Activated T-helper 9 cell treated with anti-CD3 and anti-CD28 coated beads, Interleukin-2, amount 50 U/mL, for 16 hours (primary cell): ENCODE measurements at places on chromosomes 7 and 10.

- no peak for DNase-seq
Observed at GRCh38 chr7:31874631-31875386, 187.8 kb downstream of the PPP1R17 start.

GRCh38 chr7:130417213-130417612 lies 23.6 kb downstream of the CEP41 start:
- DNase-seq = no peak

DNA sequence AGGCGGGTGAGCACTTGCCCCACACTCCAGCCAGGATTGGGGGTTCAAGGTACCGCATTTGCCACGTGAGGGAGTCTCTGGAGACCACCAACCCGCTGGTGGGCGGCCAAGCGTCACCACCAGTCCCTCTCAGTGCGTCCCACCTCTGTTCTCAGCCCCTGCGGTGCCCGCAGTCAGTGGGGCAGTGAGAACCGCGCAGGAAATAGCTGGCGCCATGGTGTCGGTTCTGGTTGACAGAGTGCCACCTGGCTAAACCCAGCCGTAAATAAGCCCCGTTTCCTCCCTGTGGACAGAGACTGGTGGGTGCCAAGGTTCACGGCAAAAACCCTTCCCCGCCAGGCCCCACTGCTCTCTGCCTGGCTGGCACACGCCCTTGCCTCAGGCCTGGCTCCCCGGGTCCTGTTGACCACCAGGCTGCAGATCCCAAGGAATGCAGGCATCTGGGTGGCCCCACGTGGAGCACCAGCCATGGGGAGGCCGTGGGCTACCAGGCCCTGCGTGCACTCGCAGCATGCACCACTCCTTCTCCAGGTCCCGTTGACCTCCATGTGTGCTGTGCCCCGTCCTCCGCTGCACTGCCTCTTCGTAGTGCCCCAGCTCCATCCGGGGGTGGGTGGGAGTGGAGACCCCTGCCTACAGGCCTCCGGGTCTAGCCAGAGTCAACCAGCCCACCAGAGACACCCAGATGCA lies 140.0 kb downstream of the LHPP start:
- no peak for DNase-seq

DNA sequence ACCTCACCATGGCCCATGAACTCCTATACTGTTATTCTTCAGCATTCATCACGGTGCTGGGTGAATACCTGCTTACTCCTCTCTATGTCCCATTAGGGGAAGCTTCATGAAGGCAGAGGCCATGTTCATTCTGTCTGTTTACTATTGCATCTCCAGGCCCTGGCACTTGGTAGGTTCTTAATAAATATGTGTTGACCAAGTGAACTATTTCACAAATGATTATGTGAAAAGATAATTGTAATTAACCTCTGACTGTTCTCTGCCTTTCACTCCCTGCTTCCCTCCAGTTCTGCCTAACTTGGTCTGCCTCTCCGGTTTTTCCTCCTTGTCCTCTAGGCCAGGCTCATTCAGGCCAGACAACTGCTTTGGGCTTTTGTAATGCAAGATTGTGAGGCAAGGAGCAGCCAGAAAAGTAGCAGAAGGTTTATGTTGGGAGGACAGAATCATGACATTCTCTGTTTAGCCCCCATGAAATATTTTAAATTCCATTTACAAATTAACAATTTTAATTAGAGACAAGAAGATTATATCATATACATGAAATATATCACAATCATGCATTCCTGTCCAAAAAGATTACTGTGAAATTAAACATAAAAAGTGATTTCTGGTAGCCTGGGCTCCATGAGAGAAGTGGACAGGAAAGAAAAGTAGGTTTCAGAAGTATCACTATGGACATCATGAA lies 42.1 kb upstream of the PLXNA4 start:
- DNase-seq = no peak

GRCh38 chr7:134632937-134633540 lies 13.6 kb upstream of the BPGM start:
- DNase-seq = no peak

- no peak for DNase-seq
Observed at GRCh38 chr7:22352887-22353286, 4.1 kb downstream of the RAPGEF5 start.

DNA sequence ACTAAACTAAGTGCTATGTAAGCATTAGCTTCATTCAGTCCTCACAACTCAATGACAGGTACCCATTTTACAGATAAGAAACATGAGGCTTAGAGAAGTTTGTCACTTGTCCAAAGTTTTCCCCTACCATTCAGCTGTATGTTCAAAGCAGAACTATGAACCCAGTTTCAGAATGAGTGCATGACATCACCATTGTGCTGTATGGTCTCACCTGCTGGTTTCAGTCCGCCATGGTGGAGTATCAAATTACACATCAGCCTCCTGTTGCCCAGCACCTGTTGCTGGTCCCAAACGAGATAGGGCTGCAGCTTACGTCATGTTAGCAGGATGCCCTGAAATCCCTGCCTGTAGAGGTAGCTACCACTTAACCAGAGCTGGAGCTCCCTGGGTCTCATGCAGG lies 95.0 kb downstream of the DYNC1I1 start:
- DNase-seq = no peak

- no peak for DNase-seq
Observed at GRCh38 chr7:131112431-131112830, 215.2 kb upstream of the MKLN1 start.

GRCh38 chr7:72540106-72540611 lies 128.0 kb upstream of the CALN1 start:
- no peak for DNase-seq

DNA sequence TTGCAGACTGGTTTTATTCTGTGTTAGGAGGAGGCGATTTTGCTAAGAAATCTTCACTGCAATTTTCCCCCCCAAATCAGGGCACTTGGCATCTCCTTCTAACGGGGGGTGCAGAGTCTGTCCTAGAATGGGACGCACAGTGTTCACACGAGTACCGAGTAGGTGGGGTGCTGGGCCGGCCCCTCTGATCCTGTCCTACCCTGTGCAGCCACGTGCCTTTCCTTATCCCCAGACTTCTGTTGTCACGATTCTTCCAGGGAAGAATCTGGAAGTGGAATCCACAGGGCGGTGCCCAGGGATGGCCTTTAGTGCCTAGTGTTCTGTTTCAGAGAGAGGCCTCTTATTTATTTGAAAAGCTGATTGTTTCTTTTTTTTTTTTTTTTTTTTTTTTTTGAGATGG lies 16.4 kb downstream of the CUX1 start:
- DNase-seq = no peak

GRCh38 chr7:12716134-12716681 lies 28.8 kb downstream of the ARL4A start:
- no peak for DNase-seq

DNA sequence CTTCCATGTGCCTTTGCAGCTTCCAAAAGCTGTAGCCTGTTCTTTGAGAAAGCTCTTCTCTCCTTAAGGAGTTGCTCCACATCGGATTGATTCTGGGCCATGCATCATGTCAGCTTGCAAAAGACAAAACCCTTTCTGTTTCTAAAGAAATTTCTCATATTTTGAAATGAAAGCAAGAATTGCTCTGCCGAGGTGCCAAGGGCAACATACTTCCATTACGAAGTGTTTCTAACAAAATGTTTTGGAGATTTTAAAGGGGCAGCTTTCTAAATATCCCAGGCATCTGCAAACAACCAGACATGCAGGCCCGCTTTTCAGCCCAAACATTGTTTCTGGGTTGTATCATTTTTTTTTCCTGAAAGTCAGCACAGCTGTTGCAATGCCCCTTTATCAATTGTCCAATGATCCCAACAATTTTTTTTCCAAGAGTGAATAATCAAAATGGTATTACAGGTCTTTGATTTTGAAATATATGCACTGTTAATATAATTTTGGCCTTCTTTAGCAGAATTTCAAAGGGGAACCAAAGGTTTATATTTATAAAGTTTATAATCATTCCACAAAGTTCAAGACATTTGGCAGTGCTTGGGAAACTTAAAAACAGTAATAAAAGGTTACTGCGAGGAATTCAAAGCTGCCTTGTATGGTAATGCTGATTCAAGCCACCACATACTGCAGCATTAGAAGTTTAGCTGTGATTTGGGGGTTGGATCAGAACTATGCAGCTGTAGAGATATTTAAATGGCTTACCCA lies 61.0 kb downstream of the TES start:
- no peak for DNase-seq

GRCh38 chr10:62076891-62077290 lies 175.4 kb downstream of the ARID5B start:
- no peak for DNase-seq

DNA sequence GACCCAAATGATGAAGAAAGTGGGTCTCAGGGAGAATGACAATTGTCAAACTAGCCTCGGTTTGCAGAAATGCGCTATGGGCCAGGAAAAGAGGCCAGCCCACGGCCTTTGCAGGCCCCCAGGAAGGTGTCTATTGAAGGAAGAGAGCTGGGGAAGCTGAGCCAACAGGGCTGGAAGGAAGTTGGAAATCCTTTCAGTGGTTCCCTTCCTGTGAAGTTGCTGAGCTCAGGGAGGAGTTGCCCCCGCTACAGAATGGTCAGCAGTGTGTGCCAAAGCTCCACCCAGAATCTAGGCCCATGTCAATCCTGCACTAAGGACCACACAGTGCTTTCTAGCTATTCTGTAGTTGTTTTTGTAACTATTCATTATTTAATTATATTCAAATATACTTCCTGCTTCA lies 91.6 kb upstream of the ANLN start:
- DNase-seq = no peak

DNA sequence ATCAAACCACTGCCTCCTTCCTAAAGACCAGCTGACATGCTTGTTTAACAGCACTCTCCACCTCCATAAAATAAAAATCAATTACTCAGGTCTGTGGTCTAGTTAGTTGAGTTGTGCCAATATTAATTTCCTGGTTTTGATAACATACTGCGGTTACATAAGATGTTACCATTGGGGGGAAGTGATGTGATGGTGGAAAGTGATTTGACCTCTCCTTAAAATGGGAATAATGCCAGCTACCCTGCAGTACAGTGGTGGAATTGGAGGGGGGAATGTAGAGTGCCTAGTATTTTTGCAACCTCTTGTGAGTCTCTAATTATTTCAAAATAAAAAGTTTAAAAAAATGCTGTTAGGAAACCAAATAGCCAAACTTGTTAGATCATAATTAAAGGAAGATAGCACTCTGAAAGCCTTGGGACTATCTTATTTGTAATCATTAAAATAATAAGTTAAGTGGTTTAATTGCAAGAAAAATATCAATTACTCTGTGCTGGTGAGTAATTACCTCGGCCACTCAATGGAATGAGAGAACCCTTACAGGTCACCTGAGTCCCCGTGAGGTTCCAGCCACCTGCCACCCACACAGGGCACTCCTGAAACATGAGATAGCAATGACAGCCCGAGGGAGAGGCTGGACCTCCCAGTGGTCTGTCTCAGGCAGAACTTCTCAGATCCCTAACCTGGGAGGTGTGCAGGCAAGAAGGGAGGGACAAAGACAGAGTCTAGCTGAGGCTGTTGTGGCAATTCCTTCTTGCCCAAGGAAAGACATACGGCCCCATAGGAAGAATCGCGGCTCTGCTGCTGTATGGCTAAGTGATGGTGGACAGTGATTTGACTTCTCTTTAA lies 94.1 kb downstream of the SH3PXD2A start:
- no peak for DNase-seq

DNA sequence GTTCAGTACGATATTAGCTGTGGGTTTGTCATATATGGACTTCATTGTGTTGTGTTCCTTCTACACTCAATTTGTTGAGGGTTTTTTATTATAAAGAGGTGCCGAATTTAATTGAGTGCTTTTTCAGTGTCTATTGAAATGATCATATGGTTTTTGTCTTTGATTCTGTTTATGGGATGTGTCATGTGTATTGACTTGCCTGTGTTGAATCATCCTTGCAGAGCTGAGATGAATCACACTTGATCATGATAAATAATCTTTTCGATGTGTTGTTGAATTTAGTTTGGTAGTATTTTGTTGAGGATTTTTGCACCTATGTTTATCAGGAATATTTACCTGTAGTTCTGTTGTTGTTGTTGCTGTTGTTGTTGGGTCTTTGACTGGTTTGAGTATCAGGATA lies 39.8 kb downstream of the ATOH7 start:
- DNase-seq = no peak

DNA sequence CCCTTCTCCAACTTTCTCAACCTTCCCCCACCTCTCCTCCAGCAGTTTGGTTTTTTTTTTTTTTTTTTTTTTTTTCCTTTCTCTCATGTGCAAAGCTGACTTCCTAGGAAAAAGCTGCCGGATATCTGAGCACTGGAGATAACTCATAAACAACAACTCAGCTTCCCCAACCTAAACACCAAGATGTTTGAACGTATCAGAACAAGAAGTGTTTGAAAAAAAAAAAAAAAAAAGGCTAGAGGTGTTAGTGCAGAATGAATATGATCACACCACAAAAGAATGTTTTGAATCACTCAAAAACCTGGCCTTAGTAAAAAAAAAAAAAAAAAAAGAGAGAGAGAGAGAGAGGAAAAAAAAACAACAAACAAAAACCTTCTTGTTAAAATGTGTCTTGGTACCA lies 11.2 kb downstream of the GATA3 start:
- no peak for DNase-seq

DNA sequence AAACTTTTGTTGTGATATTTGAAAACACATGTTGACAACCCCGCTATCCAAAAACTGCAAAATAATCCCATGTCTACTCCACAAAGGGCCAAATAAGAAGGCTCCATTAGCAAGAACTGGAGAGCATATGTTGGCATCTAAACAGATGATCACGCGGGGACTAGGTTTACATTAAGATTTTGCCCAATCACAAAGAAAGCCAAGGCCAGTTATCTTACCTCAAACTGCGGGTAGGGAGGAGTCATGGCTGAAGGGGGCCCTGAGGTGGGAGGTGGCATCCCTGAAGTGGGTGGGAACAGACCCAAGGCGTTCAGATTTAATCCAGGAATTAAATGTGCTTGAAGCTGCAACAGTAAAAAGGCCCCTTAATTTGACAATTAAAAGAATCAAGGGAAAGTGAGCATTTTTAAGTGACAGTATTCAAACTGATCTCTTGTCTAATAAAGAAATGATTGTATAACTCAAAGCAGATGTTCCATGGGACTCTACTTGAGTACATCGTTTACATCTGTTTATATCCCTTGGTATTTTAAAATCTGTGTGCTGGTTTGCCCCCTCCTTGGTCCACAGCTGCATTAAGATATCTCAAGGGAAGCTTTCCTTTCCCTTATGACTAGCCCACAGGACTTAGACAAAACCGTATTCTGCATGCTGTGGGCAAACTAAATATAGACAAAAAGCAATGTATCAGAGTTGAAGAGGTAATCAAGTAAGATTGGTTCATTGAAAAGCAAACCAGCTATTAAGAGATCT lies 42.9 kb downstream of the MALSU1 start:
- no peak for DNase-seq

DNA sequence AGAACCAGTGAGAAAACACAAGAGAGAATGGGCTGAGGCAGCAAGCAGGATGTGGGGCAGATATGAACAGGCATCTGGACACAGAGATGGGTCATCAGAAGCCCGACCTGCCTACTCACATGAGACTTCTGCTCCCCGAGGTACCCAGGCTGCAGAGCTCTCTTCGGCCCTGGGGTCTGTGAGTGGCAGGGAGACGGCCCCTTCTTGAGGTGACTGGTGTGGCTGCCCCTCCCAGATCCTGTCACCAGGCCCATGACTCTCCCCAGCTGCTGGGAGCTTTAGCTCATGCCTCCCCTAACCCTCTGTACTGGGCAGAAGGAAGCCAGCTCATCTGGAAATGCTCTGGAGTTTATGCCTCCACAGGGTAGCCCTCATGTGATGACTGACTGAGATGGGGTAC lies 157.6 kb upstream of the PCBD1 start:
- no peak for DNase-seq

GRCh38 chr7:11751807-11752389 lies 80.1 kb downstream of the THSD7A start:
- no peak for DNase-seq

GRCh38 chr10:30432622-30433305 lies 1.2 kb upstream of the MAP3K8 start:
- no peak for DNase-seq
